ENCODE measurements at places on chromosomes 7 and 10.
A peak's percentile ranks its signal among the peaks of the same experiment; 100 is the strongest.

- DNase-seq: no peak
These were observed 40.6 kb upstream of the ADD3 start for GRCh38 chr10:109966961-109967738.

GRCh38 chr10:42242135-42242805 is 396.1 kb downstream of the ZNF33B start:
- no peak for DNase-seq

- DNase-seq: no peak
These were observed 22.7 kb downstream of the HECW1 start for GRCh38 chr7:43135129-43135528.

DNA sequence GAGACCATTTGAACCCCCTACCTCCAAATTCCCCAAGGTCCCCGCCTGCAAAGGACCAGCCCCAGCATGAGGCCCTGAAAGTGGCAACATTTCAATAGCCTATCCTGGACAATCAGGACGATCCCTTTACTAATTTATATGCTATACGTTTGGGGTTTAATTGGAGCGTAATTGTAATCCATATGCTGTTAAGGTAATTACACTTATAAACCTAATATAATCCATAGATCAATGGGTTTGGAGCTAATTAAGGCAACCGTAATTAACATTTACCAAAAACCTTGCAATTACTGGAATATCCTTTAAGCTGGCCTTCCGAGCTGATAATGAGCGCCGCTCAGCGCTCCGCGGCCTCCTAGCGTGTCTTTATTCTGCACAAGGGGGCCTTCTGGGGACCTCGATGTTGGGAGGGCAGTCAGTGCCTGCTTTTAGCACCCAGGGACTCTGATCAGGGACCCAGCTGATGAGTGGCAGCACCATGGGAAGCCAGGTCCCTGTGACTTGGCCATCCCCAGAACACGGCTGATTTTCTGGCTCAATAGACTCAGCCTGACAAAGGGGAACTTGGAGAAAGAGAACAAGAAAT is 91.2 kb downstream of the LHPP start:
- no peak for DNase-seq

DNA sequence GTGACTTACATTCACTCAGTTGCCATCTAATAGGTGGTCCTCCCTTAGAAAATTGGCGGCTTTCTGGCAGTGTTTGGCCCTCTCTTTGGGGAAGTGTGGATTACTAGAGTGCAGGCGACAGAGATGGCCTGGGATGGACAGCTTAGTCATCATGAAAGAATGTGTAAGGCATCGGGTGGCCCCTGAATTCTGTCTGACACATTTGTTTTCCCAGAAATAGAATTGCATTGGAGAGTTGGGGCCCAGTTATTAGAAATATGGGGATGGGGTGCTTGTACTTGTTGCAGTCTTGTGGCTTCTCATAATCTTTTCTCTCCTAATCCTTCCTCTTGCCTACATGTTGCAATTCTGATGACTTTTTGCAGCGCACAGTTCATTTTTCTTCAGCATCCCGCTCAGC is 13.8 kb downstream of the TCF7L2 start:
- no peak for DNase-seq

GRCh38 chr10:68153473-68154210 is 44.4 kb downstream of the MYPN start:
- no peak for DNase-seq

GRCh38 chr7:30740417-30741181 is 11.3 kb upstream of the INMT start:
- peak; percentile 67 for DNase-seq

GRCh38 chr7:55250313-55250712 is 114.8 kb upstream of the LANCL2 start:
- no peak for DNase-seq

DNA sequence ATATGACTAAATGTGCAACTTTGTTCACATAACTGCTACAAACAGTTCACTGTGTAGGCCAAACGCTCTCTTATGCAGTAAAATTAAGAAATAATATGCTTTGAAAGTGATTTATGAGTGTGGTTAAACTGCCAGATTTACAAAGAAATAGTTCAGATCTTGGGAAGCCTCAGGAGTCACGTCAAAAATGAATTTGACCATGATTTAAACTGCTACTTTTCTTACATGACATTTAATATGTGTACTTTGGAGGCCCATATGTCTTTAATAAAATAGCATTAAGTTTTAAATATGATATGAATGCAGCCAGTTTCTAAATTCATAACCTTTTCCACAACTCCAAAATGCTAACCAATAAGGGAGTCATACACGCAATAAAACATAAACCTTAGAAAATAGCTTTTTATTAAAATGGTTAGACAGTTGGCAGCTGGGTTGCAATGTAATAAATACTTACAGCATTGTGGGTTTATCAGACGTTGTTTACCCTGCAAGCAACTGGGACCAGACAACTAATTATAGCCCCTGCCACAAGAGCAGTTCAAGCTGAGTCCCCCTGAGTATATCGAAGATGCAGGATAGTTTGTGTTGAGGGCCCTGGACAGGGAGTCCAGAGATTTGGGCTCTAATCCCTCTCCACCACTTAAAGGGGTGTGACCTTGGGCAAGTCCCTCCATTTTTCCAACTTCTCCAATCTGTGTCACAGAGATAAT is 640.4 kb downstream of the LRMDA start:
- no peak for DNase-seq

Measured in C1 segment of cervical spinal cord (tissue), 14 donors.